ENCODE measurements at places on chromosomes 11 and 22.

- DNase-seq = no peak
Measured at GRCh38 chr22:18987765-18988164, 51.7 kb upstream of the PRODH start.

DNA sequence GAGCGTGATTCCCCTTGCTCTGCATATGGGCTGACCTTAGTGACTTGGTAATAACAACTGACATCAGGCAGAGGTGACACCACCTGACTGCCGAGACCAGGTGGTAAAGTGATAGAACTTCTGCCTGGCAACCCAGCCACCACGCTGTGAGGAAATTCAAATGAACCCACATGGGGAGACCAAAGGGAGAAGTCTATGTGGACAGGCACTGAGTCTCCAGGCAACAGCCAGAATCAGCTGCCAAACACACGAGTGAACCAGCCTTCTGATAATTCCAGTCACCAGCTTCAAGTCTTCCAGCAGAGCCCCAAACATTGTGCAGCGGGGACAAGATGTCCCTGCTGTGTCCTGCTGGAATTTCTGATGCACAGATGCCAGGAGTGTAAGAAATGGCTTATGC lies 29.7 kb downstream of the SPATA19 start:
- no peak for DNase-seq

GRCh38 chr11:118602331-118602730 lies 5.1 kb upstream of the PHLDB1 start:
- peak; percentile 64 for DNase-seq

GRCh38 chr11:92830377-92831155 lies 138.9 kb upstream of the MTNR1B start:
- DNase-seq = no peak

- DNase-seq = no peak
Measured at GRCh38 chr22:50674130-50674500, 1.5 kb downstream of the SHANK3 start.

DNA sequence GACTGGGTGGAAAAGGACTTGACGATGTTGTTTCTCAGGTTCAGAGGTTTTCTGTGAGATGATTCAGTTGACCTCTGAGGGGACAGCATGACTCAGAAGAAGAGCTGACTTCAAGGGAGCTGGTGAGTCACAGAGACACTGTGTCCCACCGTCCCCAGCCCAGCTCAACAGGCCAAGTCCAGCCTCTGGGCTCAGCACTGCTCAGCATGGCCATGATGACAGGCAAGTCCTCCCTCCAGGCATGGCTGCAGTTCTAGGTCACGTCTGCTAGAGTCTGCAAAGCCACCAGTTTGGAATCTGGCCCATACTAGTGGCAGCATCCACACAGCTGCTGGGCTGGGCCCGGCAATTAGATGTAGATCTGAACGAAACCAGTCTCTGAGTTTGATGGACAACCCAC lies 12.9 kb downstream of the TRIM29 start:
- no peak for DNase-seq
